T-cell (primary cell): ENCODE measurements at places on chromosomes 3 and 15.

GRCh38 chr3:17823036-17823435 lies 80.6 kb upstream of the TBC1D5 start:
- H3K4me1 ChIP-seq = no peaks in the 10 kb centered on the region
- H3K36me3 ChIP-seq = no peaks in the 10 kb centered on the region
- no peak for DNase-seq
- no peaks in the 10 kb centered on the region for H3K27me3 ChIP-seq
- H3K27ac ChIP-seq = no peak overlapping the region
- H3K4me3 ChIP-seq = no peak overlapping the region

DNA sequence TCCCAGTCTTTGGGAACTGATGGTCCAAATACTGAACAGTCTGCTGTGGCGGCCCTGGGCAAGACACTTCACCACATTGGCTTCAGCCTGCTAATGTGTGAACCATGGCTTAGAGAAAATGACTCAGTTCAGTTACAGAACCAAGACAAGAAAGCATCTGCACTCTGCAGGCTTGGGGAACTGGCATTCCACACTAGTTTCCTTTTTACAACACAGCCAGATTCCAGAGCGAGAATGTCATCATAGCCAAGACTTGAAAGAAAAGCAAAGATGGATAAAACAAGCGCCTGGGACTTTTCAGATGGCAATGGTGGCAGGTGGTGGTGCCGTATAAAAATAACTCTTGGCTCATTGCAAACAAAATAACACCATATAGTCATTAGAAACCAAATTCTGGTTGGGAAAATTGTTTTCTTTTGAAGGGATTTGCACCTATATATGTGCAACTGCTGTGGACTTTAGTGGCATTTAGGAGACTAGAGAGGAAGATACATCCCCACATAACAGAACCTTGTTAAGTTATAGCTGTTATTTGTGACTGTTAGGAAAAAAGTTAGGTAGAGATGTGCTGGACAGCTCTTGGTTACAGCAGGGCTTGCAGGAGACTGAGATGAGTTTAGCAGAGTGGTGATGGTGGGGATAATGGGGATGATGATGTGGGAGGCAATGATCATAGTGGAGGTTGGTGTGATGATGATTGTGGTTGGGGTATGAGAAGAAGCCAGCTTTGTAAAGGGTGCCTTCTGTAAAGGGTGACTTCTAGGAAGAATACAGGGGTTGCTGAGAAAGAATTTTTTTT lies 273.6 kb downstream of the THRB start:
- no peak overlapping the region for H3K4me3 ChIP-seq
- DNase-seq = no peak
- H3K27me3 ChIP-seq = peaks cover 3% of the 10 kb centered on the region
- H3K36me3 ChIP-seq = no peaks in the 10 kb centered on the region

GRCh38 chr3:186180891-186181481 lies 72.1 kb upstream of the ETV5 start:
- no peak overlapping the region for H3K4me3 ChIP-seq
- H3K4me1 ChIP-seq = peaks cover 18% of the 10 kb centered on the region
- H3K27me3 ChIP-seq = no peaks in the 10 kb centered on the region
- no peak for DNase-seq
- no peaks in the 10 kb centered on the region for H3K36me3 ChIP-seq

DNA sequence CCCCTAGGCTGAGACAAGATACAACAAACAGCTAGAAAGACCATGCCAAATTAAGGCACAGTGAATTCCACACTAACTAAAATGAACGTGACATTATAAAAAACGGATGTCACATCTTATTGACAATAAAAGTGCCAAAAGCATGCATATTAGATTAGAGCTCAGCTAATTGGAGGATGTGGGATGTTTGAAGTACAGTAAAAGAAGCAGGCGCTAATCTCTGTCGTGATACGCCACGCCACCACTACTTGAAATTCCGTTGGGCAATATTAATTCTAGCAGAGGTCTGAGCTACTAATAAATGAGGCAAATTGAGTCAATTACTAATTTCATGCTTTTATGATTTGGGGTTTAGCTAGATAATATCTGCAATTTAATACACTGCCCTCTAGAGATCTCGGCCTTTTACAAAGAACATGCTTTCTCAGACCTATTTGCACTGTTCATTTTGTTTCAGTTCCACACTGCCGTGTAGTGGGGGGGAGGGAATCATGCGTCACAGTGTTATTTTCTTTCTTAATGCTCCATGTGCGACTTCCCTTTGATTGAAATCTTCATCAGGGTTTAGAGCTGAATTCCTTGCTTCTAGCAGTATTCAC lies 52.9 kb upstream of the ROBO2 start:
- H3K4me1 ChIP-seq = no peaks in the 10 kb centered on the region
- no peak overlapping the region for H3K4me3 ChIP-seq
- no peak for DNase-seq
- no peak overlapping the region for H3K27ac ChIP-seq
- no peaks in the 10 kb centered on the region for H3K27me3 ChIP-seq
- H3K36me3 ChIP-seq = no peaks in the 10 kb centered on the region

DNA sequence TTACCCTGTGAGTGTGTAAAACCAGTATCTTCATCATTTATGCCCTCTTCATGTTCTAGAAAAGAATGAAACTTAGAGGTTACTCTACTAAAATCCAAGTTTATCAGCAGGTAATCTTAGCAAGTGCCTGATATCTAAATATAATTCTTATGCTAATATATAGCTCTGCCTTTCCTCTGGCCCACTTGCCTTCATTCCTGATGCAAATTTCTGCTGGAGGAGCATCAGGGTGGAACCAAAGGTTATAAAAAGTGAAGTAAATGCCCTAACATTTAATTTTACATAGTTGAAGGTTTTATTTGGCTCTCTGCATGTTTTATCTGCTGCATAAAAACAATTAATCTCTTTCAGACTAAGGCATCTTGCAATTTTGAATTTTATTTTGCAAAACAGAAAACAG lies 936.2 kb downstream of the ROBO2 start:
- no peaks in the 10 kb centered on the region for H3K4me1 ChIP-seq
- H3K27ac ChIP-seq = no peak overlapping the region
- no peak overlapping the region for H3K4me3 ChIP-seq
- no peaks in the 10 kb centered on the region for H3K36me3 ChIP-seq

- no peak for DNase-seq
- H3K36me3 ChIP-seq = no peaks in the 10 kb centered on the region
- no peaks in the 10 kb centered on the region for H3K27me3 ChIP-seq
- H3K27ac ChIP-seq = no peak overlapping the region
These were observed 1034.6 kb downstream of the NSUN3 start for GRCh38 chr3:95097493-95097892.

DNA sequence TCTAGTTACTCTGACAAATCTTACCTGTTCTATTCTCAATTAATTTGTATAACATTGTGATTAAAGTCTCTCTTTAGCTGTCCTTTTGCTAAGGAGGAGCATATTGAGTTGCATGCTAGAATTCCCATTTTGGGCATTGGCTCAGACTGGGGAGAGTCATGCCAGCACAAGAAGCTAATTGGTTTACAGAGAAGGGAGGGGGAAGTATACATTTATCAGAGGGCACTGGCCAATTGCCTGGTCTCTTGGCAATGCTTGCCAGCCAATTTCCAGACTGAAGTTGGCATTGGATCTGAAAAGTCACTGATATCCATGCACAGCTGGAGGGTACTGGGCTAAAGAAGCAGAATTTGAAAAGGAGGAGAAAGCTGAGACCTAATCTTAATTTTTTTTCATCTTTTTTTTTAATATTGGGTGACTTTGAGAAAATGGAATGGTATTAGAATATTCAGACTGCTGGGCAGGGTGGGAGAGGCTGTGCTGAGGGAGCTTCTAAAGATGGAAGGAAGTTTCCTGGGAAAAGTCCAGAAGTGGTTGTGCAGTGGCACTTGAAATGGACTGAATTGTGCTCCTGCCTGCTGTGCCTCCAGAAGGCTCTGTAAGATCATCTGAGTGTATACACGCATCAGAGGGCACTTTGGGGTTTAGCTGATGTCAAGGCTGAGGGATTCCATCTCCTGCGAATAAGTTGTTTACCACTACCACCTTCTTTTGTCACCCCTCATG lies 365.2 kb upstream of the DPH6 start:
- DNase-seq = no peak
- no peaks in the 10 kb centered on the region for H3K27me3 ChIP-seq
- no peaks in the 10 kb centered on the region for H3K4me1 ChIP-seq
- H3K4me3 ChIP-seq = no peak overlapping the region

DNA sequence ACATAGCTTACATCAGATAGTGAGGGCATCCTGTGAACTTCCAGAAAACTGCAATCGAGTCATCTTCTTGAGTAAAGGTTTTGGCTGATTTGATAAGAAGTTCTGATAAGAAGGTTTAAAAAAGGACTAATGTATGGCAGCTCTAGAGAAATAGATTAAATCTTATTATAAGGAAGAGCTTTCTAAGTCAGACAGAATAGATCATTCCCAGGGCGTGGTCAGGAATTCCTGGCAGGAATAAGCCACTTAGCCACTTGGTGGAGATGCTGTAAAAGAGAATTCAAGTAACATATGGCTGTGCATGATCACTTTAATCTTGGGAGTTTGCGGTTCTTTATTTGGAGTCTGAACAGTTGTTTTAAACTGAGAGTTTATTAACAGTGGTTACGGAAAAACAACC lies 17.4 kb downstream of the PGBD4 start:
- H3K4me3 ChIP-seq = no peak overlapping the region
- H3K27ac ChIP-seq = no peak overlapping the region
- no peaks in the 10 kb centered on the region for H3K27me3 ChIP-seq
- no peak for DNase-seq

GRCh38 chr15:59178151-59178695 lies 28.4 kb upstream of the LDHAL6B start:
- no peak overlapping the region for H3K27ac ChIP-seq
- no peak overlapping the region for H3K4me3 ChIP-seq
- DNase-seq = no peak
- no peaks in the 10 kb centered on the region for H3K4me1 ChIP-seq

DNA sequence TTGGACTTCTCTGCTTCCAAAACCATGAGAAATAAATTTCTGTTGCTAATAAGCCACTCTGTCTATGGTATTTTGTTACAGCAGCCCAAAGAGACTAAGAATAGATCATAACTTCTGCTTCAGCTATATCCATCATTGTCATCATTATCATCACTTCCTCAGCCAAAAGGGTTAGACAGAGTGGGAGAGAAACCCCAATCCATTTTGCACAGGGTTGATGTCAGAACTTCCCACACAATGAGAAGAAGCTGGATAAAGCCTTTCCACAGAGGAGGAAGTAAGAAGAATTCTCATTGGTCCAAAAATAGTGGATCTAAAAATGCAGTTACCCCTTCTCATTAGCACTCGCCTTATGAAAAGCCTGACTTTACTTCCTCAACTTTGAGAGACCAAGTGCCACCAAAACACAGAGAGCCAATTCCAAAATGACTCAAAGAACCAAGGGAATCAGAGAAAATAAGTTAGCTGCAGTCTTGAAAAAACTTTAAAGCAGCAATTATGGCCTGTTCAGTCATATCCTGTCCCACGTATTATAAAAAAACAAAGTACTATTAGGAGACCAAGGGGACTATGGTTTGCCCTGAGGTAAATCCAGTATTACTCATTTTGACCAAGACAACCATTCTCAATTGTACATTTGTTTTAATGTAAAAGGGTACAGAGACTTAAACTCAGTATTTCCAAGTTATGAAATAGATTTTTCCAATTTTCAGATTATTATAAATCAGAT lies 80.2 kb downstream of the WNT5A start:
- H3K4me3 ChIP-seq = no peak overlapping the region
- no peaks in the 10 kb centered on the region for H3K36me3 ChIP-seq
- no peak overlapping the region for H3K27ac ChIP-seq
- no peaks in the 10 kb centered on the region for H3K27me3 ChIP-seq
- no peaks in the 10 kb centered on the region for H3K4me1 ChIP-seq

- H3K27me3 ChIP-seq = peaks cover 8% of the 10 kb centered on the region
- no peak overlapping the region for H3K27ac ChIP-seq
- no peak for DNase-seq
These were observed 61.9 kb downstream of the GOLGA6L7 start for GRCh38 chr15:28786521-28786920.

DNA sequence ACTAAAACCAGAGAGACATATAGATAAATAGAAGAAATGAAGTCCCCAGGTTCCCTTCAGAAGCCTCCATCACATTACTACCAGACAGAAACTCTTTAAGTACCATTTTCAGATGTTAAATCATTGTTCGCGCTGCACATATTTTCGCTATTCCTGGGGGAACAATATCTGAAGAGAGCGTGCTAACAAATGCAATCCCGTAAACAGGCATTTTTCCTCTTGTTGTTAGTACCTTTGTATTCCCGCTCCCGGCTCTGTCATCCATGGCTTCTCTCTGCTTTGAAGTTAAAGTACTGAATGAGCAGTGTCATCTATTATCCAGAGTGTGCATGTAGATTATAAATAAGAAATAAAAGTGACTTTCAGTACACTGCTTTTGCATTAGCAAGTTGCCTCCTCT lies 412.3 kb downstream of the FOXP1 start:
- peaks cover 39% of the 10 kb centered on the region for H3K36me3 ChIP-seq
- H3K27ac ChIP-seq = no peak overlapping the region
- H3K27me3 ChIP-seq = no peaks in the 10 kb centered on the region
- DNase-seq = no peak
- no peak overlapping the region for H3K4me3 ChIP-seq
- peaks cover 3% of the 10 kb centered on the region for H3K4me1 ChIP-seq

- H3K4me1 ChIP-seq = peaks cover 71% of the 10 kb centered on the region
- peaks cover 9% of the 10 kb centered on the region for H3K36me3 ChIP-seq
- peak overlapping the region; percentile 90 for H3K27ac ChIP-seq
- H3K27me3 ChIP-seq = no peaks in the 10 kb centered on the region
These were observed 3.3 kb downstream of the ARL6IP5 start for GRCh38 chr3:69088063-69088462.

DNA sequence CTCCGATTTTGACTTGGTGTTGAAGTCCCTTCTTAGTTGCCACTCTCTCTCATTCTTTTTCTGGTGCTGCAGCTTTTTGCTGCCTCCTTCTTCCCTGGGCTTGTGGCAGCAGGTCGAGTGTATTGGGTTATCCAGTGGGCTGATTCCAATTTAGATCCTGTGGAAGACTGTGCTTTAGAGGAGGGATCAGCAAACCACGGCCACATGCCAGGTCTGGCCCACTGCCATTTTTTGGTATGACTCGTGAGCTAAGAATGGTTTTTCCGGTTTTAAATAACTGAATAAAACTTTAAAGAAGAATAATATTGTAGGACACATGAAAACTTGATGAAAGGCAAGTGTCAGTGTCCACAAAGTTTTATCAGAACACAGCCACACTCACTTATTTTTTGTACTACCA lies 330.5 kb downstream of the ROBO2 start:
- no peak for DNase-seq
- no peaks in the 10 kb centered on the region for H3K36me3 ChIP-seq
- no peak overlapping the region for H3K27ac ChIP-seq
- no peak overlapping the region for H3K4me3 ChIP-seq

GRCh38 chr3:18308096-18308650 lies 117.0 kb downstream of the SATB1 start:
- no peak for DNase-seq
- H3K4me3 ChIP-seq = no peak overlapping the region
- H3K27me3 ChIP-seq = no peaks in the 10 kb centered on the region
- H3K27ac ChIP-seq = no peak overlapping the region
- no peaks in the 10 kb centered on the region for H3K4me1 ChIP-seq

DNA sequence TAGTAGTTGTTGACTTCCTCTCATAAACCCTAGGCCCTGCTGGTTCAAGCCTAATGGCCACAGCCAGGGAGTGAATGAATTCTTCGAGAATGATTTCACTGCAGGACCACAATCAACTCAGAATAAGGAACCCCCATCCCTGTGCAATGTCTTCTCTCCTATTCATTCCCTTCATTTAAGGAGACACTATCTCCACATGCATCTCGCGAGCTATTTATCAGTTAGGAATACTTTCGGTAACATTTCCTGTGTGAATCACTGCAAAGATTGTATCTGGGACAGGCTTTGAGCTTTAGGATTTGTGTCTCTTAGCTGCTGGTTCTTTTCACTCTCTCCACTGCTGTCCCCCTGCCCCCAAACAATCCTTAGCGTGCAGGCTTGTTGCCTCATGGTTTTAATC lies 94.4 kb downstream of the MYLK start:
- no peak overlapping the region for H3K27ac ChIP-seq
- DNase-seq = no peak
- no peaks in the 10 kb centered on the region for H3K4me1 ChIP-seq
- no peak overlapping the region for H3K4me3 ChIP-seq
